Peyer's patch (tissue), 4 donors: ENCODE measurements at places on chromosomes 5 and 9. TPM values are rescaled to one million over a fixed set of nuclear protein-coding genes. Genes with fewer than 3 reads are reported as not detected.

Gene RAD50
- 47.5 TPM for total RNA-seq

Gene ARHGEF37
- total RNA-seq: 18.3 TPM

DNA sequence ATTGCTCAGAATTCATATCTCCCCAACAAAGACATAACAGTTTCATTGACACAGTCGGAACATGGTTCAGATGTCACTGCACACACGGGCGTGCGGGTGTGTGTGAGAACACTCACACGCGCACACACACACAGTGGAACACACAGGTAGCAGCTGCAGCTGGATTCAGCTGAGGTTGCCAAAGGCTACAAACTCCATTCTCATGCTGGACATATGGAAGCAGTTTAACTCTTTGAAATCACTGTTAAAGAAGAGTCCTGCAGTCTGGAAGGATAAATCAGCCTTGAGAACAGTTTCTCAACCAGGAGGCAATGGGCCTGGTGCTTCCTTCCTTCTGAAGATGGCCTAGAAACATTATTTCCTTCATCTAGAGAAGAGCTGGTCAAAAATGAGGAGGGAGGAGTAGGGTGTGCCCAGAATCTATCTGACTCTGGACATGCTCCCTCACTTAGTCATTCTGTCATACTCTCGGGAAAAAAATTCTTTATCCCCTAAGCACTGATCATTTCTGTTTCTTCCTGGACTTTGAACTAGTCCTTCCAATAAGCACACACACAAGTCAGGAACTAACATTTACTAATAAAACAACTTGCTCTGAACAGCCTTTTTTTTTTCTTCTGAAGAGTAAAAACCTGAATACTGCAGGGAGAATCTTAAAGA is 160.6 kb downstream of the ZDHHC21 start:
- no peaks in the 10 kb centered on the region for H3K27me3 ChIP-seq
- H3K36me3 ChIP-seq: no peaks in the 10 kb centered on the region
- no peaks in the 10 kb centered on the region for H3K4me1 ChIP-seq
- DNase-seq: no peak
- H3K4me3 ChIP-seq: no peak overlapping the region

Gene IL7R
- total RNA-seq: 66.2 TPM

DNA sequence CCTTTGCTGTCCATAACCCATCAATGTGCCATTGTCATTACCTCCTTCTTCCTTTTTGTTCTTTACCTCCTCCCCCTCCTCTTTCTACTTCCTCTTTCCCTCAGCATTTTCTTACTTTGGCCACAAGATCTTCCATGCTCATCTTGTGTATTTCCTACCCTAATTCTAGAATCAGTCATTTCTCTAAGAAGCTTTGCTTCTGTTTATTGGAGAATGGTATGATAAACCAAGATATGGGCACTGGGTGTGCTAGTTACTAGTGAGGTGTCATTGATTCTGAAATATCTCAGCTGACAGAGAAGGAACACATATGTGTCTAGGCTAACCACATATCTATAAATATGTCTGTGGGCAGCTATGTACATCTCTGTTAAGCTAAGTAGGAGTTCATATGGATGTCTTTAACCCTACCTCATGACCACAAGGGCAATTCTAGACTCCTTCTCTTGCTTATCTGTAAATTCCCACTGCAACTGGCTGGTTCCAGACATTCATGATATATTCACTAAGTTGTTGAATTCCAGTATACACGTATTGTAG is 2051.3 kb upstream of the CDH9 start:
- no peak overlapping the region for H3K27ac ChIP-seq
- DNase-seq: no peak
- H3K4me3 ChIP-seq: no peak overlapping the region

GRCh38 chr5:163496286-163496685 is 9.1 kb upstream of the MAT2B start:
- H3K27ac ChIP-seq: no peak overlapping the region
- no peaks in the 10 kb centered on the region for H3K4me1 ChIP-seq
- H3K27me3 ChIP-seq: no peaks in the 10 kb centered on the region
- H3K36me3 ChIP-seq: no peaks in the 10 kb centered on the region
